ENCODE measurements at places on chromosomes 13 and 19.

DNA sequence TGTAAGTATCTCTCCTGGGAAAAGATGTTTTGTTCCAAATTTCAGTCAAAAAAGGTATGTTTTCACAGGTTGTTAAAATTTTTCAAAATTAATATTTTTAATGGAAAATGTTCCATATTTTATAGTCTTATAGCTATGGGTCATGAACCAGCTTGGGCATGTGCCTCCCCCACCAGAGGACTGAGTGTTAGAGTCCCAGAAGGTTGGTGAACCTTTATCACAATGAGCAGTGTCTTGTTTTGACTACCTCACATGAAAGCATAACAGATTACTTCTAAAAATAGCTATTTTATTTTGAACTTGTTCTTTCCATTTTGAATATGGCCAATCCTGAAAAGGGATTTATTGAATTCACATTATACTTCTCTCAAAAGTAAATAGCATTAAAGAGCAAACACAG, 112.5 kb upstream of the TSC22D1 start:
- no peak for DNase-seq

DNA sequence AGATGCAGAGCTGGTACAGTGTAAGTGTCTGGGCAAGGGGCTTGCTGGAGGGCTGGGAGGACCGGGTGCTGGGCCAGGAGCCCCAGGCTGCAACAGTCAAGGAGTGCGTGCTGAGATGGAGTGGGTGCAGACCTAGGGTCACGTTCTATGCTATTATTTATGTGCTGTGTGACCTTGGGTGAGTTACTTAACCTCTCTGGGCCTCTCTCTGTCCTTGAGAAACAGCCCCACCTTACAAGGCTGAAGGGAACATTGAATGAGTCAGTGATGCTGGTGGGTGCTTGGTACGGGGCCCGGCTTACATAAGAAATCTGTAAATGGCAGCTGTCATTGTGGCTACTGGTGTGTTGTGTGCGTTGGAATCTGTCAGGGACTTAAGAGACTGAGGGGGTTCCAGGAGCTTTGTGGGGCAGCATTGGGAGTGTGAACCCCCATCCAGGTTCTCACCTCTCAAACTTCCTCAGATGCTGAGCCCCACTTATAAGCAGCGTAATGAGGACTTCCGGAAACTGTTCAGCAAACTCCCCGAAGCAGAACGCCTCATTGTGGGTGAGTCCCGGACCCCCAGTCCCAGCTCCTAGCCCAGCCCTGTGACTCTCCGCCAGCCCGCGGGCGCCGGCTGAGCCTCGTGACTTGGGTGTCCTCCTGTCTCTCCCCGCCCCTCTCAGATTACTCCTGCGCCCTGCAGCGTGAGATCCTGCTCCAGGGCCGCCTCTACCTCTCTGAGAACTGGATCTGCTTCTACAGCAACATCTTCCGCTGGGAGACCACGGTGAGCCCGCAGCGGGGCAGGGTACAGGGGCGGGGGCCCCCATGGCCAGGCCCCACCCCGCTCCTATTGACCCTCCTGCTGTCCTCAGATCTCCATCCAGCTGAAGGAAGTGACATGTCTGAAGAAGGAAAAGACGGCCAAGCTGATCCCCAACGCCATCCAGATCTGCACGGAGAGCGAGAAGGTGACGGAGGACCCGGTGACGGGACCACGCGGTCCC, 9.6 kb downstream of the GRAMD1A start:
- no peak for DNase-seq

GRCh38 chr13:110232756-110233155, 74.2 kb downstream of the COL4A1 start:
- no peak for DNase-seq

DNA sequence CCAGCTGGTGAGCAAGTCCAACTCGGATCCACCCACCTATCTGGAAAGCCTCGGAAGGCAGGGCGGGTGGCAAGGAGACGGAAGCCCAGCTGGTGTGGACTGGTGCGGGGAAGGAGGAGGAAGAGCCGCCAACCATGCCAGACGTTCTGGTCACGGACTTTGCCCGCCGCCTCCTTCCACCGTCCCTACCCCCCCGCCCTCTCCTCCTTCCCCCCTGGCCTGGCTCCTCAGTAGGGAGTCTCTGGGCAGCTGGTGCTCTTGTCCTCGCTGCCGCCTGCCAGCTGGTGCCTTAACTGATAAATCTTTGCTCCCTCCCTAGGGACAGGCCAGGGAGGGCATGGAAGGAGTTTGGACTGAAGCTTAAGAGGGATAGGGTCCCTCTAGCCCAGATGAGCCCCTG, 4.8 kb downstream of the SYNGR4 start:
- no peak for DNase-seq

- DNase-seq = no peak
Observed at GRCh38 chr13:20940083-20940482, 37.5 kb upstream of the XPO4 start.

GRCh38 chr13:94291631-94292322, 187.7 kb downstream of the DCT start:
- no peak for DNase-seq

GRCh38 chr13:30968846-30969245, 36.4 kb downstream of the TEX26 start:
- DNase-seq = no peak

DNA sequence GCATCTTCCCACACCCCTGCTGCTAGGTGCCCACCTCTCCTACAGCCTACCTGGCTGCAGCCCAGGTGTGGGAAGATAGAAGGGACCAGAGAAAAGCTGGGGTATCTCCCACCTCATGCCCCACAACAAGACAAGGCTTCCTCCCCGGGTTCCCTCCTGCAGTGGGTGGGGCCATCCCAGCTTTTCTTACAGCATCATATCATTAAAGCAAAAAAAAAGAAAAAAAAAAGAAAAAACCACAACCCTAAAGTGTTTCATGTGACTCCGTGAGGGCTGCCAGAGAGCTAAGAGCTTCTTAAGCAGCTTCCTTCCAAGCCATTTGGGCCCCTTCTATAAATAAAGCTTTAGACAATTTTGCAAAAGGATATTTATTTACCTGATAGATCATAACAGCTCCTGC, 455.4 kb upstream of the TSHZ3 start:
- DNase-seq = no peak

- DNase-seq = no peak
Observed at GRCh38 chr13:82747958-82748357, 1134.3 kb downstream of the SLITRK1 start.

All from glomerular endothelial cell (primary cell).